ENCODE measurements at places on chromosomes 13 and 19.

DNA sequence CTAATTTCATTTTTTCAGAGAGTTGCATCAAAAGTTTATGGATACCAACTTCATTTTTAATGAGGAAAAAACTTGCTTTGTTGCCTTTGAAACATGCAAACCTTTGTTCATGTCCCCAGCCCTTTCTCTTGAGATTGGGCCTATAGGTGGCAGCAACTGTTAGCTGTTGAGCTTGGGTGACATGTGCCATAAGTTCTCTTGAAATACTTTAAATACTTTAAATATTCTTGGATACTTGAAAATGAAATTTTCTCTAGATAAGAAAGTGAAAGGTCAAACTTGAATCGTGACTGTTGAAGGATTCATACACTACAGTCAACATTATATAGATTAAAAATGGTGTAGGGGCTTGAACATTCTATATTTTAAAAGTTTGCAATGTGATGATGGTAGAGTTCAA, 294.9 kb downstream of the NDFIP2 start:
- no peak for DNase-seq

- no peak for DNase-seq
Measured at GRCh38 chr19:8512115-8512967, 1.6 kb downstream of the ZNF414 start.

DNA sequence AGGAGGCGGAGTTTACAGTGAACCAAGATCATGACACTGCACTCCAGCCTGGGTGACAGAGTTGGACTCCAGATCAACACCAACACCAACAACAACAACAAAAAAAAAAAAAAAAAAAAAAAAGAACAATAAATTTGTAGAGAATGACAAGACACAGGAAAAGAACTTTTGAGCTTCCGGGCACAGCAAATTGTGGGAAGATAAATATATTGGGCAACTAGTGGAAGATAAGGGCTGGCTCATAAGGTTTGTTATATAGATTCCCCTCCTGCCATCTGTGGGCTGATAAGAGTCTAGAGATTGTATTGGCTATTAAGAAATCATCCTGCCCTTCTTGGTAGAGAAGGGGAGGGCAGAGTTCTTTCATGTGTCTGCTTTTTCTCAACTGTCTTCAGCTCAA, 33.1 kb upstream of the CYP2S1 start:
- no peak for DNase-seq

- peak; percentile 47 for DNase-seq
Measured at GRCh38 chr19:19606021-19606420, 12.5 kb downstream of the PBX4 start.

DNA sequence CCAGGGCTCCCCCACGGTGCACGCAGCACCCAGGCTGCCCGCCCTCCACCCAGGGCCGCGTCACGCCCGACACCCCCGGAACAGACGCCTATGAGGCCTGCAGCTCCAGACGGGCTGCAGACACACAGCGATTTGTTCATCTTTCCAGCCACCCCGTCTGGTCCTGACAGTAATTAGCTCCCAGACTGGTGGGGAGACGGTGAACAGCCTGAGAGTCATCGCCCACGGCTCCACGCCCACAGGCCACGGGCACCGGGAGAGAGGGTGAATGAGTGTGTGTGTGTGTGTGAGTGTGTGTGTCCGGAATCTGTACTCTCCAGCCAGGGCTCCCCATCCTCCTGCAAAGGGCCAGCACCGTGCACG, 18.1 kb downstream of the GADD45B start:
- no peak for DNase-seq

DNA sequence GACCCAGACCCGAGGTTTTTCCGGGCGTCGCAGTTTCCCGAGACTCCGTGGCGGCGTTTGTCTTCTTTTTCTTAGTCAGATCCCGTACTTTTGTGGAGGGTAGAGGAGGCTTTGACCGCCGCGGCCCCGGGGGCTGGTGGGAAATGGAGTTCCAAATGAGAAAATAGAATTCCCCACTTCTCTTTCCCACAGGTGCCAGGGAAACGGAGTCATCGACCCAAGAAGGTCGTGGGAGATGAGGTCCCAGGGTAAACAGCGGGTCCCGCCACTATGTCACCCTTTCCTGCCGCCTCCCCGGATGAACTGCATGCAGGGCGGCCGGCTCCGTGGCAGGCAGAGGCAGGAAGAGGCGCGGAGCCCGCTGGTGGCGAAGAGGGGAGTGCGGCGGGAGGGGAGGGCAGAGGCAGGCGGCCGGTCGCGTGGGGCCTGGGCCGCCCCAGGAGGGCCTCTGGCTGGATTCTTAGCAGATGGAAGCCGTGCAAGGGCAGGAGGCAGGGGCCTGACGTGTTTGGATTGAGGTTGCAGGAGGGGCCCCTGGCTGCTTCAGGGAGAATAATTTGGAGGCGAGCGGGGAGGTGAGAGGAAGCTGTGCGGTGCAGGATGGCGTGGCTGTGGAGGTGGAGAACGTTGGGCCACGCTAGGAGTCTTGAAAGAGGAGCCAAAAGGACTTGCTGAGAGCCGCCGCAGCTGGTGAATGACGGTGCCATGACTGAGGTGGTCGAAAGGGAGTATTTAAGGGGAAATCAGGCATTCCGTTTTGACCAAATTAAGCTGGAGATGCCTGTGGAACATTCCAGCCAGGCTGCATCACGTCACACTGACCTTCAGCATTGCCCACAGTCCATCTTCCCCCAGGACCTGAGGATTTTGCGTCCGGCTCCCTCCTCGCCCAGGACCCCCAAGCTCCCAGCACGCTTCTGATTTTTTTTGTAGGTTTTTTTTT, 11.7 kb downstream of the CYTH2 start:
- DNase-seq = peak; percentile 41

DNA sequence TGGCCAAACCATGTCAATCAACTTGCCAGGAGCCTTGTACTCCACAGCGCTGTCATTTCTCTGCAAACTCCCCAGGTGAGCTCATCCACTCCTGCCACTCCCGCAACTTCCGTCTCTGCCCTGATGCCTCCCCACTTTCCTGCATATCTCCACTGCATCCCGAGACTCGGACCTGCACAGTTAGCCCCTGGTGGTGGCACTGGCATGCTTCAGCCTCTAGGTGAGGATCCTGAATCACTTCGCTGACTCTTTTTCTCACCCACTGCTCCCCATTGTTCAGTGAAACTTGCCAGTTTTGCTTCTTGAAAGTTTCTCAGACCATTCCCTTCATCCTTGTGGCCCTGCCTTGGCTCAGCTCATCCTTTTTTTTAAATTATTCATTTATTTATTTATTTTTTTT, 3.4 kb upstream of the CTU1 start:
- no peak for DNase-seq

DNA sequence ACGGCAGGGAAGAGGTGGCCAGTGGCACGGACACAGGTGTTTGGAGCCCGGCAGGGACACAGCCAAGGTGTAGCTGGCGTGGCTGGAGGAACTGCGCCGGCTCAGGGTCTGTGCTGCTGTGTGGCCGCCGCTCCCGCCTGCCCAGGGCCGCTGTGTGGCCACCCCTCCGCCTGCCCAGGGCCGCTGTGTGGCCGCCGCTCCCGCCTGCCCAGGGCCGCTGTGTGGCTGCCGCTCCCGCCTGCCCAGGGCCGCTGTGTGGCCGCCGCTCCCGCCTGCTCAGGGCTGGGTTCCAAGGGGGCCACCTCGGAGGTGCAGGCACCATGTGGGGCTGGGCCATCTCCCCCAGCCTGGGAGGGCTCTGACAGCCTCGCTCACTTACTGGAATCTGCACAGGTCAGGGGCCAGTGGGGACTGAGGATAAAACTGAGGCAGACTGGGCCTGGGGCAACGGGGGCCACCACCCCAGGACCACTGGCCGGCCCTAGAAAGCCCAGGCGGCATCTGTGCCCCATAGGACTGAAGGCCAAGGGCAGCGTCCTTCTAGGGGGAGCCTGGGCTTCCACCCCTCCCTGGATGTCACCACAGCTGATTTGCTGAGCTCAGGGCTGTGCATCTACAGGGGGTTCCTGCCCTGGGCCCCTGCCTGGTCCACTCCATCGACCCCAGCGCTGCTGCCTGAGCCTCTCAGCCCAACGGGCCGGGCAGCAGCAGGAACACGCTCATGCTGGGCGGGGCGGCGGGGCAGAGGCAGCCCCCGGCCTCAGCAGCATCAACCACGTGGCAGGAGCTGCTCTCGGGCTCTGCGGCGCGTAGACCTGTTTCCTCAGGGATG, 21.5 kb downstream of the C13orf46 start:
- DNase-seq = no peak

DNA sequence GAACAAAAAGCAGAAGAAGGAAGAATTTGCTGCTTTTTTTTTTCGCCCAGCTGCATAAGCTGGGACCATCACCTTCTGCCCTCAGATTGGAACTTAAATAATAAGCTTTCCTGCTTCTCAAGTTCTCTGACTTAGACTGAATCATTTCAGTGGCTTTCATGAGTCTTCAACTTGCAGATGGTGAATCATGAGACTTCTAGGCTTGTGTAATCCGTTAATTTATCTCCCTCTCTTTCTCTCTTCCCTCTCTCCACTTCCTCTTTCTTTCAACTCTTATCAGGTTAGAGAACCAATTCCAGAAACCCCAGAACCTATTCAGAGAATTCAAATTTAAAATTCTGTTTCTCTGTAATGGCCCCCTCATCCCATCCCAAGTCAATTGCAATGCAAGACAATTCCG, 1153.7 kb downstream of the PCDH9 start:
- no peak for DNase-seq

GRCh38 chr13:108306860-108307259, 37.3 kb downstream of the TNFSF13B start:
- peak; percentile 21 for DNase-seq

DNA sequence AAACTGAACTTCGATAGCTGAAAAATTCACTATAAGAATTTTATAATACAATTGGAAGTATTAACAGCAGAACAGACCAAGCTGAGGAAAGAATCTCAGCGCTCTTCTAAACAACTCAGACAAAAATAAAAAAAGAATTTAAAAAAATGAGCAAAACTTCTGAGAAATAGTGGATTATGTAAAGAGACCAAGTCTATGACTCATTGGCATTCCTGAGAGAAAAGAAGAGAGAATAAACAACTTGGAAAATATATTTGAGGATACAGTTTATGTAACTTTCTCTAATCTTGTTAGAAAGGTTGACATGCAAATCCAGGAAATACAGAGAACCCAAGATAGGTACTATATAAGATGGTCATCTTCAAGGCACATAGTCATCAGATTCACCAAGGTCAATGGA, 25.4 kb downstream of the SLC25A15 start:
- DNase-seq = no peak

DNA sequence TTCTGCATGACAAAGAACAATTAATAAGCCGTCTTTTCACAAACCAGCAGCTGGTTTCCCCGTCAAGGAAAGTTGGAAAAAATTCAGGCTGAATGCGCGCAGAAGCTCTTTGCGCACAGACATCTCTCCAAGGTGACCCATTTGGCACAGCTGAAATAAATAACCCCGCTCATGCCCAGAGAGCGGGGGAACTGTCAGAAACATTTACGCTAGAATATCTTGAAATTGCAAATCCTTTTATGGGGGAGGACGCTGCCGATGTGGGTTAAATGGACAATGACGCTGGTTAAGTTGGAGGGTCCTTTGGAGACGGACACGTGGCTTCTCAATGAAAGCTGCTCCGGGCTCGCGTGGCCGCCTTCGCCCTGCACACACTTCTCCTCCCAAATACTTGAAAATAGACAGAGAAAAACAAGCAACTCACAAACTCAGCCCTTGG, 30.6 kb downstream of the GSX1 start:
- peak; percentile 4 for DNase-seq

DNA sequence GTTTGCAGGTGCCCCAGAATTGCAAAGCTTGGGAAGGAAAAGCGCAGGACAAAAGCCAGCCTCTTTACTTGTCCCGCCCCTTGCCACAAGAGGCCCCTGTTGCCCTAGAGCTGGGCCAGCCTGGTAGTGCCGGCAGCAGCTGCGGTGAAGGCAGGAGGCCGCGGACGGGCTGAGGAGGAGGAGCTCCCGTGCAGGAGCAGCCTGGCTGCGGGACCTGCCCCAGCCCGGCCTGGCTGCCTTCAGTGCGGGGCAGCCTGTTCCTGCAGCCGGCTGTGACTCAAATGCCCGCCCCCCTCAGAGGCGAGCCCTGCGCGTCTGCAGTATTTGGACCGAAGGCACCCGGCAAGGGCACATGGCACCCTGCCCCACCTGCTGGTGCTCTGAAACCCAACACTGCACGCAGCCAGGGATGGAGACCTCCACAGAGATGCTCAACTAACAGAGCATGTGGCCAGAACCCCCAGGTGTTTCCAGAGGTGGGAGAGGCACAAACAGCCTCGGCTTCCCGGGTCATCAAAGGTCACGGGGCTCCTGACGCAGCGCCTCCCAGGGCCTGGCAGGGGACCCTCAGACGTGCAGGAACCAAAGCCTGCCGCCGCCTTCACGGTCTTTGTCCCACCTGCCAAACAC, 29.7 kb downstream of the NAXD start:
- peak; percentile 46 for DNase-seq

- no peak for DNase-seq
Measured at GRCh38 chr13:39149896-39150295, 111.6 kb downstream of the NHLRC3 start.

- DNase-seq = no peak
Measured at GRCh38 chr13:38228322-38228721, 121.3 kb upstream of the UFM1 start.

DNA sequence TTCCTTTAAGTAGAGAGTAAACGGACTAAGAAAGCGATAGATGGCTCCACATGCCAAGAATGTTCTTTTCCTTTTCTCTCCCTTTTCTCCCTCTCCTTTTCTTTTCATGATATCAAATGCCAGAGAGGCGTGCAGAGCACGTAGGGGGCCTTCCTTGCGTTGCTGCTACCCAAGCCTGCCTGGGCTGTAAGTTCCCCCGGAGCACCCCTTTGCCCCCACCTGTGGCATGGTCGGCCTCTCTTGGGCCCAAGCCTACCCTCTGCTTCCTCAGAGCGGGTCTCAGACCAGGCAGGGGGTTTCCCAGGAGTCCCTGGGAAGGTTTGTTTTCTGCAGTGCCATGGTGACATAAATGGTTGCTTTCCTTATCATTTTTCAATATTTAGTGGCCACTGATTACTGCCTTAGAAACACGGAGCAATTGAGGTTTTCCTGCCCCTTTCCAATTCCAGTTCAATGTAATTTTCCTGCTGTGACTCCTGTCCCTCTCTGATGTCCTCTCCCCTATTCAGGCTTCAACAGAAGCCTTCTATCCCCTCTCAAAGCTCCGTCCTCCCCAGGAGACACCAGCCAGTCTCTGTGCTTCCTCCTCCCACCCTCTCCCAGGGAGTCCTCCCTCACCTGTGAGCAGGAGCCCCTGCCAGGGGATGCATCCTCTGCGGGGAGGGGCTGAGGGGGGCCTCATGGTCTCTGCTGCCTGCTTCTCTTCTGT, 22.6 kb upstream of the CD177 start:
- DNase-seq = no peak
